ENCODE measurements at places on chromosomes 13 and 19.

- DNase-seq = no peak
These were observed 62.8 kb downstream of the RGCC start for GRCh38 chr13:41520016-41520659.

- peak; percentile 87 for DNase-seq
These were observed 9.0 kb downstream of the SLC27A1 start for GRCh38 chr19:17479325-17479791.

DNA sequence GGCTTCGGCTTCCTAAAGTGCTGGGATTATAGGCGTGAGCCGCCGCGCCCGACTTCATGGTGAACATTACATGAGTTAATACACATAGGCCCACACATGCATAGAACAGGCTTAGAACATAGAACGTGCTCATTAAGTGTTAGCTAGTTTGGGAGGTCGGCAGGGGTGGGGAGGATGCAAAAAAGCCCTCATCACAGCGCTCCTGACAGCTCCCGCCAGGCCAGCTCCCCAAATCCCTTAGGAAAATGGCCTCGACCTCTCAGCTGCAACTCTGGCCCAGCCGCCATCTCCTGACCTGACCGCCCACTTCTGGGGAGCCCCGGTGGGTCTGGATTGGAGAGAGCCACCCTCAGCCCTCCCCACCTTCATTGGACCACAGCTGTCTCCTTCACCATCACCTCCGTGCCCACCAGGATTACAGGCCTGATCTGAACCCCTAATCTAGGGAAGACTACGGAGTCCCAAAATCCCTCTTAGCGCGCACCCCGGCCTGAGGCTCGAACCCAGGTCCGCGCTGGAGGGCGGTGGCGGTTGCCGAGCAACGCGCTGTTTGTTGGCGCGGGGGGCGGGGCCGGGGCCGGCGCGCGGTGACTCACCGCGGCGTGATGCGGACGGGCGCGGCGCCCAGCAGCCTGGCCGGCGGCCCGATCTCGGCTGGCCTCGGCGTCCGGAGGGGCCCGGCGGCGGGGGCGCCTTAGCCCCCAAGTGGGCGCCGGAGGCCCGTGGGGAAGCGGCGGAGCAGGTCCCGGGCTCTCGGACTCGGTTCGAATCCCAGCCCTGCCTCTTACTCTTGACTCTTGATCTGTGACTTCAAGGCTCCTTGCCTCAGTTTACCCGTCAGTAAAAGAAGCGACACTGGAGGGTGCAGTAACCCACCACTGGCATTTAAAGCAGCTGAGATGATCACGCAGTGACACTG, 26.7 kb upstream of the NANOS3 start:
- peak; percentile 93 for DNase-seq

DNA sequence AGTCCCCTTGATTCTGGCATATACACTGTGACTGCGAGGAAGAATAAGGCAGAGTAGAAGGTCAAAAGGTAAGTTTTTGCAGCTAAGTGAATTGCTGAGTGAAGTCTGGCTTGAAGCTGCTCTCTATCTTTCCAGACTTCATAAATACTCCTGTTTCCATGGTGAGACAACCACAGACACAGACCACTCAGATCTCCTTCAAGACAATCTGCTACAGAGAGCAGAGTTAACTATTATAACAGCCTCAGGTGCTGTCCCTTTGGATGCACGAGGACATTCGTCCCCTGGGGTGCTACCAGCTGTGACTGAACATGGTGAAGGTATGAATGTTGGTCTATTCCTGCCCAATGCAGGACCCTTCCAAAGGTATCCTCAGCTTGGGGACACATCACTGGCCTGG, 104.0 kb downstream of the MYCBP2 start:
- DNase-seq = no peak

GRCh38 chr13:29693275-29693945, 97.9 kb upstream of the SLC7A1 start:
- no peak for DNase-seq

DNA sequence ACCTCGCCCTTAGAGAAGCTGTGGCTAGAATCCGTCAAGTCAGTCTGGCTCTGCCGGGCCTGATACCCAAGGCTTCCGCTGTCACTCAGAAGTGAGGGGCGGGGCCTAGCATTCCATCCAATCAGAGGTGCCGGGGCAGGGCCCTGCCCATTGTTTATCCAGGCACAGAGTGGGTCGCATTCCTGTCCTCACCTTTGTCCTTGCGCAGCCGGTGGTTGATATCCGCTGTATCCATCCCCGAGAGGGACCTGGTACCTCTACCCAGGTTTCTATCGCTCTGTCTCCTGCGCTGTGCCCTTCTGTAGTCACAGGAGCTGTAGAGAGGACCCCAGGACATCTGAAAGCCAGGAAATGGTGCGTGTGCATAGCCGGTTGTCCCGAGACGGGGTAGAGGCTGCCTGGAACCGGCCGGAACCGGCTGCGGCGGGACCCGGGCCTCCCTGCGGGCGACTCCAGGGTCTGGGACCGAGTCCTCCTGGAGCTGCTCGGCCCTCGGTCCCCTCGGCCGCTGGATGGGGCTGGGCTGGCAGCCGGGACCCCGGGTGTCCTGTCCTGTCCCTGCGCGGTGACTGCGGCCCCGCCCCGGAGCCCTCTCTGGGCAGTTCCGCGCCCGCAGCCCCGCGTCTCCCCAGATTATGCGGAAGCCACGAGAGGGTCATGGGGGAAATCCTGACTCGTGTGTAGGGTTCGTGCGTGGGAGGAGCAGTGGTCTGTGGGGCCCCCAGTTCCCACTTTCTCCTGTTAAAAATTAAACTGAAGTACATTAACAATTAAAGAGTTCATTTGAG, at the start of gene ZNF763:
TSS of gene ZNF763 (plus strand) at position 183 of the 788 bp plus-strand sequence. CDS start at position 352, 169 bp downstream.
- DNase-seq = peak; percentile 91

- DNase-seq = no peak
These were observed 12.9 kb downstream of the ELAVL1 start for GRCh38 chr19:7992575-7992974.

- no peak for DNase-seq
These were observed 429.0 kb downstream of the SLITRK1 start for GRCh38 chr13:83453300-83453699.

All from foreskin fibroblast (primary cell).